AG04449 (cell line): ENCODE measurements at places on chromosomes 12 and 14.

DNA sequence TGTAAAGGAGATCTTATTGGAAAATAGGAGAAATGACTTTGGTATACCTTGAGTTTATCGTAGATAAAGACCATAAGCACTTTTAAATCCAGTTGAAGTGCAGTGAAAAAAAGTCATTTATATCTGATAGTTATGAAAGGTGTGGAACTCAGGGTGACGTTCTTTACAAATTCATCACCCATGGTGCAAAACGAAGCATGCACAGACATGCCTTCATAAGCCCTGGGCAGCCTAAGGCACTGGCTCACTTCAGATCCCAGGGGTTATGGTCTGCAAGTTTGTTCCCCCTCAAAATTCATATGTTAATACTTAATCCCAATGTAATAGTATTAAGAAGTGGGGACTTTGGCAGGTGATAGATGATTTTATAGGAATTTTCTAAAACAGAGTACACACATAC, 1216.4 kb upstream of the USP15 start:
- no peak for DNase-seq

DNA sequence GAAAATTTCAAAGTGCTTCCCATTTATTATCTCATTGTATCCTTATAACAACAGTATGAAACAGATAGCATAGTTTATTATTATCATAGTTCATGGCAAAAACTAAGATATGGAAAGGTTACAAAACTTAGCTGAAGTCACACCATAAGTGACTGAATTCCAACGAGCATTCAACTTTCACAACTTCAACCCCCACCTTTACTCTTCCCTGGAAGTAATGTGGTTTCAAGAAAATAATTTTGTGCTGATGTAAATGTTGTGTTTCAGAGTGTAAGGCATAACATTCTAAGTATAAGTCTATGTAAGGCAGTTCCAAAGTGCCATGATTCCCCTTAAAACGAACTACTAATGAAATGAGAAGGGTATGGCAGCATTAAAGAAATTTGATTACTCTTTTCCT, 454.5 kb downstream of the BCAT1 start:
- no peak for DNase-seq

GRCh38 chr12:130405332-130405731, 67.6 kb downstream of the PIWIL1 start:
- DNase-seq, result no peak

DNA sequence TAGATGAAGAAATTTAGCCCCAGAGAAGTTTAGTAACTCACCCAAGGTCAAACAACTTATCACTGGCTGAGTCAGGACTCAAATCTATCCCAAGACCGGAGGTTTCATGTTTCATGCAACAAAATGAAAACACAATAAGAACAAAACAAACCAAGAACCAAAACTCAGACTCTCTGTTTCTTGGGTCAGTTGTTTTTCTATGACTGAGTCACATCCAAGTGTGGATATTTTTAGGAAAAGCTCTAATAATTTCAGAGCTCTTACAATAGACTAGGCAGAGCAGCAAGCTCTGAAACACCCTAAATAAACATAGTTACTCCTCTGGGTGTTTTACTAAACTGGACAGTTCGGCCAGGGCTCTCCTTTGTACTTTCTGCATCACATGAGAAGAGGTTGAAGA, 87.6 kb upstream of the PRB2 start:
- DNase-seq, result no peak

DNA sequence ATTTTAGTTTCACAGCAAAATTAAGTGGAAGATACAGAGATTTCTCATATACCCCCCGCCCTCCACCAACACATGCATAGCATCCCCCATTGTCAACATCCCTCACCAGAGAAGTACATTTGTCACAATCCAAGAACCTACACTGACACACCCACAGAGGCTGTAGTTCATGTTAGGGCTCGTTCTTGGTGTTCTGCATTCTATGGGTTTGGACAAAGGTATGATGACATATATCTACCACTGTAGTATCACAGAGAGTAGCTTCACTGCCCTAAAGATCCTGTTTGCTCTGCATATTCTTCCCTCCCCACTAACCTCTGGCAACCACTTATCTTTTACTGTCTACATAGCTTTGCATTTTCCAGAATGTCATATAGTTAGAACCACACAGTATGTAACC, 444.6 kb upstream of the DCN start:
- no peak for DNase-seq

- no peak for DNase-seq
These were observed 12.7 kb downstream of the ERP29 start for GRCh38 chr12:112025808-112026375.

- no peak for DNase-seq
These were observed 113.7 kb upstream of the KITLG start for GRCh38 chr12:88693837-88694445.

DNA sequence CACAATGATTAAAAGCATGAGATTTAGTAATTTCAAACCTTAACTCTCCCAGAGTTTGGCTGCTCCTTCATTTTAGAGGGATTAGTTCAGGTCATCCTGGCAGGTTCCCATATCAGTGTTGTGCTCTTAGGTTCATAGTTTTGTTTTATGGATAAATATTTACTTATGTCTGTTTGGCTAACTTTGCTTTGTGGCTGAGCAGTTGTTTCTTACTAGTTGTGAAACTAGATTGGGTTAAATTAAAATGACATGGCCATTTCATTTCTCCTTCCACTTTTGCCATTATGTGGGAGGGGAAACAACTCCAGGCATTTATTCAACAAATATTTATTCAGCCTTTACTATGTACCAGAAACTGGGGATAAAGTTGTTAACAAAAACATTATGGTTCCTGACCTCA, 158.8 kb downstream of the TMTC3 start:
- DNase-seq, result no peak

GRCh38 chr14:82387699-82388098, 854.0 kb upstream of the SEL1L start:
- no peak for DNase-seq

- peak; percentile 71 for DNase-seq
These were observed 60.6 kb downstream of the PTPRB start for GRCh38 chr12:70576341-70577282.

- DNase-seq, result no peak
These were observed 59.1 kb downstream of the FBXW8 start for GRCh38 chr12:116969615-116970585.

DNA sequence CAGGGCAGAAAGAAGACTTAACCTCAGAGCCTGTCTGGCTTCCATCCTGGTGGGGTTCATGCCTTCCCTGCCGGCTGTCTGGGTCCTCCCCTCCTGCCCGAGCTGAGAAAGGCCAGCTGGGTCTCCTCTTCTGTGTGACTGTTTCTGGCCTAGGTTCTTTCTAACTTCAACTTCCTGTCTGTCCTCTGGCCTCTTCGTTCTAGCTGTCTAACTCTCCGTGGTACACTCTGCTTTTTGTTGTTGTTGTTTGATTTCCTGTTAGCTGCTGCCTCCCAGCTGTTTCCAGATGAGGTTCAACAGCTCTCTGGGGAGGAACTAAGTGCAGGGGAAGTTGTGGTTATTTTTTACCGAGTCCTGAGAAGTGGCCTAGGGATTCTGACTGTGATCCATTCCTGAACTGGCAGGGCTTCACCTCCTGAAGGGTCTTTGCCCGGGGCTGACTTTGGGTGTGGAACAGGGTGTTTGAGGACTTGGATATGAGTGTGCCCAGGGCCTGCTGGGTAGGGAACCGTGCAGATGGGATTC, 3.2 kb downstream of the MLXIP start:
- DNase-seq, result no peak

DNA sequence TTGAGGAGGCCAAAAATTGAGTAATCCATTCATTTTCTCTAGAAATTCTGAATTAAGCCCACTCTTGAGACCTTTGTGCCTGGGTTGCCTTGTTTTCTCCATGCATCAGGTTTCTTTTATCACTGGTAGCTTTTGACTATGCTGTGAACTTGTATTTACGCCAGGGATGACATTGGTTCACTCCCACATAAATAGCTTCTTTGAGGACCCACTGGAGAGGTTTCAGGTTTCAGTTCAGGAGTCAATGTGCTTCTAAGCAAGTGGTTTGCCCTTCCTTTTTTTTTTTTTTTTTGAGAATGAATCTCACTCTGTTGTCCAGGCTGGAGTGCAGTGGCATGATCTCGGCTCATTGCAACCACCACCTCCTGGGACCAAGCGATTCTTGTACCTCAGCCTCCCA, 10.2 kb upstream of the SLC17A8 start:
- no peak for DNase-seq

- no peak for DNase-seq
These were observed 68.2 kb upstream of the CLMN start for GRCh38 chr14:95387826-95388445.

DNA sequence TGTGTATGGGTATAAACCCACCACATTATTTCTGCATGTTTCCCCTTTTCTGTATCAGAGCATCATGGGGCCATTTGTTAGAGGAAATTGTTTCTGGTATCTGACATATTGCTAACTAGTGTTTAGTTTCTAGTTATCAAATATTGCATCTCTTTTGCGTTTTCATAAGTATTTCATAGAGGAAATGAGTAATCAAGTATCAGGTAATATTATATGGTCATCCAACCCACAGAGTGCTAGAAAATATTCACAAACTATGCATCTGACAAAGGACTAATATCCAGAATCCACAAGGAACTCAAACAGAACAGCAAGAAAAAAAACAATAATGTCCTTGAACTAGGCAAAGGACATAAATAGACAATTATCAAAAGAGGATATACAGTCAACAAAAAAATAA, 258.9 kb upstream of the LRIG3 start:
- DNase-seq, result no peak

DNA sequence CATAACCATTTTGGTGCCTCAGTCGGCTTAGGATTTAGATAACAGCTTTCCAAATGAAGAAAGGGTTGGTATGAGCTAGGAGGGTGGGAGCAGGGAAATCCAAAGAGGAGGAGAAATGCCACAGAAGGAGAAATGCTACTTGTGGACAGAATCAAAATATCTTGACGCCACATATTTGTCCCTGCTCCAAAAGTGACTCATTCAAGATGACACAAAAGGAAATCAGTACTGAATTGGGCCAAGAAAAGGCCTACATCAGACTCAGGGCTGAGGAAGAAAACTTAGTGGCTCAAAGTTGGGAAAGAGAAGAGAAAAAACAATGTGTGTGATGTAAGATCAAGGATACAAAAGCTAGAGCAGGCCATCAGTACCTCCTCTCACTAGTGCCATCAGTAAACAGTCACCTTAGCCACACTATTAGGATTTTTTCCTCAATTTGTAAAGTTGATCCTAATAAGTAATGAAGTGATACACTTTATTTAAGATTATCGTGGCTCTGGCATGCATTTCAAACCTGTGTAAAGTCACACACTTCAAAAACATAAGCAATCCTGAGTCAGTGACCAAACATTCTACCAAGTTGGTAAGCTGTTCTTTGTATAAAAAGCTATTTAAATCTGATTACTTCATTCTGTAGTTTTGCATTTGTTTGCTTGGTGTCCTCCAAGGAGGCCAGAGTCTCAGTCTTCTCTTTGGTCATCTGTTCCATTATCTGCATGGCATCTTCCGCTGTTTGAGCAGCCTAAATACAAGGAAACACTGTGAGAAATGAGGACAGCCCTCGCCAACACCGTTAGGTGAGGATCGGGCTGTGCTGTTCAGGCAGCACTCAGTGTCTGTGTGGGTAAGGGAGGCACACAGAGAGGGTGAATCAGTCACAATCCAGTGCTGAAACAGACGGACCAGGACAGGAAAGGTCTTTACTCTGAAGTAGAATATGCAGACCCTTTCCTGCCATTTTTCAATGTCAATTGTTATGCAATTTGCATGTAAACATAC, 52.6 kb upstream of the VPS33A start:
- DNase-seq, result peak; percentile 83

DNA sequence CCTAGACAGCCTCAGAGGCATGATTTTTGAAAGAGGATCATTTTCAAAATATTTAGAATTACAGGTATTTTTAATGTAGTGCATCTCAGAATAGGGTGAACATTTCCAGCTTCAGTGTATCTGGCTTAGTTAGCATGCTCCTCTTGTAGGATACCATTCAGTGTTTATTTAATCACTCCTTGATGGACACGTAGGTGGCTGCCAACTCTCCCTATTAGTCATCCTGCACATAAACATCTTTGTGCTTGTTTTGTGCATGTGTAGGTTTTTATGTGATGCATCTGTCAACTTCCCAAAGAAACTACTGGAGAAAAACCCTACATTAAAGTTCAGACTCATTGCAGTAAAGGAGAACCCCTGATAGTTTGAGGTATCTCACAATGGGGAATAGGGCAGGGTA, 52.5 kb upstream of the RBM19 start:
- DNase-seq, result no peak

DNA sequence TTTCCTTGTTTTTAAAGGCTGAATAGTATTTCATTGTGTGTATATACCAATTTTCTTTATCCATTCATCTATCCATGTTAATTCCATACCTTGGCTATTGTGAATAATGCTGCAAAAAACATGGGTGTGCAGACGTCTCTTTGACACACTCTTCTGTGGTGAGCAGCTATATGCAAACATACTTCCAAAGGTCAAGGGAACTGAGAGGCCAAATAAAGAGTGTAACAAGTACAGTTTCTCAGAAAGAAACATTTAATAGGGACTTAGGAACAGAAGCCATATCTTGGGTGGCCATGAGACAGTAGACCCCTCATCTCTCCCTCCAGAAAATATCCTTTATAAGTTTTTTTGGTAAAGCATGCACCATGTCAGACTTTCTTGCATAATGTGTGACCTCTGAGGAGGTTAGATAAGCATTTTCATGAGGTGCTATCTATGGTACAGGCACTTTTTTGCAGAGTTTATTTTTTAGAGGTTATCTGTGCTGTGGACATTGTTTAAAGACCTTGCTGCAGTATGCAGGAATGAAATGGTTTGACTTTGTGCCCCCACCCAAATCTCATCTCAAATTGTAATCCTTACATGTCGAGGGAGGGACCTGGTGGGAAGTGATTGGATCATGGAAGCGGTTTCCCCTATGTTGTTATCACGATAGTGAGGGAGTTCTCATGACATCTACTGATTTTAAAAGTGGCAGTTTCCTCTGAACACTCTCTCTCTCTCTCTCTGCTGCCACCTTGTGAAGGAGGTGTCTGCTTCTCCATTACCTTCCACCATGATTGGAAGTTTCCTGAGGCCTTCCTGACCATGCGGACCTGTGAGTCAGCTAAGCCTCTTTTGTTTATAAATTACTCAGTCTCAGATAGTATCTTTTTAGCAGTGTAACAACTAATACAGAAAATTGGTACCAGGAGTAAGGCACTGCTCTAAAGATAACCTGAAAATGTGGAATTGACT, 1202.3 kb downstream of the GALC start:
- no peak for DNase-seq

DNA sequence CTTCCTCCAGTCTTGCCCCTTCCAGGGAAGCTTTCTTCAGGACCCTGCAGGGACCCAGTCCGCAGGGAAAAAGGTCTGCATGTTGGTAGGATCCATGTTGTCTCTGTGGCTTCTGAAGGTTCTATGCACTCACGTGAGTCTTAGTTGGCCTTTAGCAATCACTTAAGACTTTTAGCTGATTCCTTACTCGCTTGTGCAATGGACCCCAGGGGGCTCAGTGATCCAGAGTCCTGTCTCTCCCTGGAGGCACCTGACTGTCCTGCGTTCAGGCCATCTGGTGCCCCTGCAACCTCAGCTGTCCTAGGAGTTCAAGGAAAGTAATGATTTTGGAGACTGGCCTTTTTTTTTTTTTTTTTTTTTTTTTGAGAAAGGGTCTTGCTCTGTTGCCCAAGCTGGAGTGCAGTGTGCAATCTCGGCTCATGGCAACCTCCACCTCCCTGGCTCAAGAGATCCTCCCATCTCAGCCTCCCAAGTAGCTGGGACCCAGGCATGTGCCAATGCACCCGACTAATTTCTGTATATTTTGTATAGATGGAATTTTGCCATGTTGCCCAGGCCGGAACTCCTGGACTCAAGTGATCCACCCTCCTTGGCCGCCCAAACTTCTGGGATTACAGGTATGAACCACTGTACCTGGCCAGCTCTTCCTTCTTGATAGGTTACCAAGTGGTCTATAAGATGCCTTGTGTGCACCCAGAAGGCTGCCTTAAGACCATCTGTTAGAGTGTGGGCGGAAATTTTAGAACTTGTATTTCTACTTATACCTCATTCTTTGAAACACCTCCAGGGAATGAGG, 4.6 kb downstream of the IFI27L2 start:
- no peak for DNase-seq
